ENCODE measurements at places on chromosomes 7 and 10.

- no peak for DNase-seq
Measured at GRCh38 chr10:76998451-76998850, 639.2 kb downstream of the KCNMA1 start.

GRCh38 chr7:27162561-27163287, 2.6 kb downstream of the HOXA9 start:
- DNase-seq: no peak

DNA sequence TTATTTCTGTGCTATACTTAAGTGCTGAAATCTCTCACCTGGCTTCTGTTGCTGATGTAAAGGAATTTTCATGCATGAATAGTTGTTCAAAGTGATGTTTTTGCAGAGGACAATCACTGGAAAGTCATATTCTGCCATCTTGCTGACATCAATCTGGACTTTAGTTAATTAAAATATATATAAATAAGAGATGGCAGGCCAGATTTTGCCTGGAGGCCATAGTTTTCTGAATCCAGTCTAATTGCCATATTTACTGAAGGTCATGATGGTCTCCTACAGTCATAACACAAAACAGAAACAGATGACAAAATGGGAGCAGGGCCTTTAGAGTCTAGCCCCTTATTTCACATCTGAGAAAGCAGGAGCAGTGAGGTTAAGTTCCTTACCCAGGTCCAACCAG, 228.2 kb downstream of the HPSE2 start:
- DNase-seq: no peak

DNA sequence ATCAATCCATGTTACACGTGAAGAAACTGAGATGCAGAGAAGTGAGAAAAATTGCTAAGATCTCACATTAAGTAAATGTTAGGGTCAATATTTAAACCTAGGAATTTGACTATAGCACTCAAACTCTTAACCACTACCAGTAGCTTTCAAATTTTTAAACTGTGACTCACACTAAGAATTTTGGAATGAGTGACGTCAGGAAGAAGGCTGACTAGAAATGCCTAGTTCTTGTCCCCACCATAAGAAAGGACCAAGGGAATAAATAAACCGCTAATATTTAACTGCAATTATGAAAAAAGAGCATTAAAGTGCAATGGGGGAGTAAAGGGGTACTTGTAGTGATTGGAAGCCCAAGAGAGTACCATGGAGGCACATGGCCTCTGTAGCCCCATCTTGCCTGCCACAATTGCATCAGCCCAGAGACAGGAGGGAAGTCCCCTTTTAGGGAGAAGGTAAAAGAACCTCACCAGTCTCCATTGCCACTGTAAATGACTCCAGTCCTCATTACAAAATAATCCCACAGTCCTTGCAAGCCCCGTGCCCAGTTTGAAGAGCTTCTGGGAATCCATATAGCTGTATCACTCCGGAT, 3.5 kb upstream of the AKR1B1 start:
- DNase-seq: no peak

DNA sequence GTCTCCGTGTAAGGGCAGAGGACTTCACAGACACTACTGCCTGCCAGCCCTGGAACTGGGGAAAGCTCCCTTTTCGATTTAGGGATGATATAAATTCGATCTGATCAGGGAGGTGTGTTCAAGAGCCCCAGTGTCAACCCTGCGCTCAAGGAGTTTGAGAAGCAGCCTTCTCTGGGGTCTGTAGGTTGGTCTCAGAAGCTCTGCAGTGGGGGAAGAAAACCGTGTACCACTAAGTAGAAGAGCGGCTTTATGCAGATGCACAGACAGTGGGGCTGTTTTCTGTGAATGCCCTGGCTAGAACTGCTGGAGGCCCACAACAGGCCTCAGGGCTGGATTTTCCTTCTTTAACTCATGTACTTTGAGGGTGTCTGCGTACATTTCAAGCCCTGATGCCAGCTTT, 6.3 kb upstream of the TBX20 start:
- DNase-seq: no peak

DNA sequence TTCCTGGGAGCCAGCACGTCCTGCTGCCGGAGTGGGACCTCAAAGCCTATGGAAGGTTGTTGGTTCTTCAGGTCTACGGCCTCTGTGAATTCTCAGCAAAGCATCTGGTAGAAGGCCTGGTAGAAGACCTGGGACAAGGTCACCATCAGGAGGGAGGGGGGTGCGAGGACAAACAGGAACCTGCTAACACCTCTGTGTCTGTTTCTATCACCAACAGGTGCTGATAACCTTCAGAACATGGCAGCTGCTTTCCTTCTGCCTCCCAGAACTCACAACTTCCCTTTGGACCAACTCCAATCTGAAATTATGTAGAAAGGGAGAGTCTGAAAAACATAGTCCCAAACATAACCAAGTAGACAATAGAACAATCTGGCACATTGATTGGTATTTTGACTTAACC, 8.3 kb upstream of the MET start:
- DNase-seq: no peak

DNA sequence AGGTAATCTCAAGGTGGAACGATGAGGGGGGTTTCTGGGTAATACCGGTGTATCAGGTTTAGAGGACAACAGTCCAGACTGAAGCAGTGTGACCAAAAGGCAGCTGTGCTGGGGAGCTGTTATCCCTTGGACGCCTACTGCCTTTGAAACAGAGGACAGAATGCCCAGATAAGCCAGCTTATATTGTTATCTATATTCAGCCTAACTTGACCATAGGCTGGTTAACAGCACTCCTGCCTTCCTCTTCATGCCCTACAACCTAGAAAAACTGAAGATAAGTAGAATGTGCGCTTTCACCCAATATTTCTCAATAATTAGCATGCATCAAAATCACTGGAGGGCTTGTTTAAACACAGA, 44.9 kb downstream of the IL6 start:
- DNase-seq: no peak

DNA sequence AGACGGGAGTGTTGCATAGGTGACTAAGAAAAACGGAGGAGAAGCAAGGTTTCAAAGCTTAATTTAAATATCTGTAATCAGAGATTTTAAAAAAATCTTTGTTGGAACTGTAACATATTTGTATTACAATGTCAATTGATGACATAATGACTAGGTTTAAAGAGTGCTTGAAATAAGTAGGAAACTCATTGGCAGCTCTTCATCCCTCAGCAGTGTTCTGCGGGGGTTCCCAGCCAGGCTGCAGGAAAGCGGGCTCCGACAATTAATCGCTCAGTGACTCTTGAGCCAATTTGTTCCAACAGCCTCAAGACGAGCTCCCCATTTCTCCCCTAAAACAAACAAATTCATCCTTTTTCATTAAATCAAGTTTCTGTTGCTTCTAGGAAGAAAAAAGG, 22.6 kb downstream of the CPXM2 start:
- DNase-seq: no peak

DNA sequence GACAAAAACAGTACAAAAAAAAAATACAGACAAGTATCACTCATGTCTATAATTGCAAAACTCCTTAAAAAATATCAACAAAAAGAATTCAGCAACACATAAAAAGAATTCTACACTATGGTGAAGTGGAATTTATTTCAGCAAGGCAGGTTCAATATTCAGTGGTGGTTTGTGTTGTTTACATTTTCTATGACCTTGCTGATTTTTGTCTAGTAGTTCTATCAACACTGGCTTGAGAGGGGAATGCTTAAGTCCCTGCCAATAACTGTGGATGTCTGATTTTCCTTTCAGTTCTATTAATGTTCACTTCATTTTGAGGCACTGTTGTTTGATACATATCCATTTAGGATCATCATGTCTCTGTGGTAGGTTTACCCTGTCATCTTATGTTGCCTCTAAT, 58.5 kb downstream of the CADPS2 start:
- DNase-seq: no peak

- no peak for DNase-seq
Measured at GRCh38 chr10:18554479-18554878, 96.9 kb downstream of the NSUN6 start.

DNA sequence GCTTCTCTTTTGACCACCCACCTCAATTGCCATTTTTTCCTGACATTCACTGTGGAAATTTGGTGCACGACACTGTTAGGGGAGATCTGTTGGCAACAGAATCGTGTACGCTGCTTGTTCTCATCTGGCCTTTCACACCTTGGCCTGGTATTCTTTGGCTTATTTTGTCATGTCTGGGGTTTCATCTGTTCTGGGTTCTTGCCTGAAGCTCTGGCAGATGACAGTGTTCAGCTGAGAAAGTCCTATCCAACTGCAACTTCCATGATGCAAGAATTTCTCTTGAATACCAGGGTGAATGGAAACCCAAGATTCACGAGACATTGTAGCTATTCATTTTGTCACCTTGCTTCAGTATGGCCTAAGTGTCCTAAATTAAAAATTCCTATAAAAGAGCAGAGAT, 82.6 kb upstream of the CELF2 start:
- no peak for DNase-seq

GRCh38 chr7:127047521-127047920, 205.2 kb downstream of the GRM8 start:
- no peak for DNase-seq

GRCh38 chr7:130148561-130148960, 56.6 kb downstream of the TMEM209 start:
- no peak for DNase-seq

DNA sequence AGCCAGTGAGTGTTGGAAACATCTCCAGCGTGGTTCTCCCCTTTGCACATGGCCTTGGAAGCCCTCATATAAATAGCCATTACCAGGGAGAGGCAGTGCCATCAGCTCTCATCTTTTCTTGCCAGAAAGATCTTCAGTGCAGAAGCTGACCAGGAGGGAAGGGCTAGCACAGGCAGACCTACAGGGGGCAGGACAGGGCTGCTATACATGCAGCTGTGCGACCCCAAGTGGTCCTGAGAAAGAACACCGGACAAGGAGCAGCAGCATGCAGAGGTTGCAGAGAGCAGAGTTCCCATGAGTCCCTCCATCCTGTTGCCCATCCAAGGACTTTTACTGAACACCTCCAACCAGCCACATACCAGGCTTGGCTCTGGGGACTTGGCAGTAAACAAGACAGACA, 17.1 kb downstream of the GRID1 start:
- DNase-seq: peak; percentile 68

- no peak for DNase-seq
Measured at GRCh38 chr7:74625446-74625845, 32.1 kb upstream of the GTF2I start.

DNA sequence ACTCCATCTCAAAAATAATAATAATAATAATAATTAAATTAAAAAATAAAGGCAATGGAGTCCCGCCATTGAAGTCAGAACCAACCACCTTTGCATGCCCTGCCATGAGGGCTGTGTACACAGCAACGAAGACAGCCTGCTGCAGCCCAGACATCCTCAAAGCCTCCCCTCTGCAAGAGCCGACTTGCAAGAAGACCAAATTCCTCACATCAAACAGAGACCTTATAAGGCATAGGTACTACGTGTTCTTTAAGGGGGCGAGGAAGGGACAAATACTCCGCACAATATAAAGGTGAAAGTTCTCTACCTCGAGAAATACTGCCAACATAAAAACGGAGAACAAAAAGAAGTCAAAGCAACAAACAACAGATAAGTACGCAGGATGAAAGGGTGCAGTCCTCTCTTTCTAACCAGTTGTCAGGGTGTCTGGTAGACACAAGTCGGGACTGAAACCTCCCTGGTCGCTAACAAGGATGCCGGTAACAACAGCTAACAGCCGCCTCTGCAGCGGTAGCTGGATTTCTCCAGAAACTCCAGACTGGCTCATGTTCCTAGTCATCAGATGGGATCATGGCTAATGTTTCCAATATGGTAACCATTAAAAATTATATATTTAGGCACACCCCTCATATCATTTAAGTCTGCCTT, 23.6 kb downstream of the FGFR2 start:
- DNase-seq: no peak

DNA sequence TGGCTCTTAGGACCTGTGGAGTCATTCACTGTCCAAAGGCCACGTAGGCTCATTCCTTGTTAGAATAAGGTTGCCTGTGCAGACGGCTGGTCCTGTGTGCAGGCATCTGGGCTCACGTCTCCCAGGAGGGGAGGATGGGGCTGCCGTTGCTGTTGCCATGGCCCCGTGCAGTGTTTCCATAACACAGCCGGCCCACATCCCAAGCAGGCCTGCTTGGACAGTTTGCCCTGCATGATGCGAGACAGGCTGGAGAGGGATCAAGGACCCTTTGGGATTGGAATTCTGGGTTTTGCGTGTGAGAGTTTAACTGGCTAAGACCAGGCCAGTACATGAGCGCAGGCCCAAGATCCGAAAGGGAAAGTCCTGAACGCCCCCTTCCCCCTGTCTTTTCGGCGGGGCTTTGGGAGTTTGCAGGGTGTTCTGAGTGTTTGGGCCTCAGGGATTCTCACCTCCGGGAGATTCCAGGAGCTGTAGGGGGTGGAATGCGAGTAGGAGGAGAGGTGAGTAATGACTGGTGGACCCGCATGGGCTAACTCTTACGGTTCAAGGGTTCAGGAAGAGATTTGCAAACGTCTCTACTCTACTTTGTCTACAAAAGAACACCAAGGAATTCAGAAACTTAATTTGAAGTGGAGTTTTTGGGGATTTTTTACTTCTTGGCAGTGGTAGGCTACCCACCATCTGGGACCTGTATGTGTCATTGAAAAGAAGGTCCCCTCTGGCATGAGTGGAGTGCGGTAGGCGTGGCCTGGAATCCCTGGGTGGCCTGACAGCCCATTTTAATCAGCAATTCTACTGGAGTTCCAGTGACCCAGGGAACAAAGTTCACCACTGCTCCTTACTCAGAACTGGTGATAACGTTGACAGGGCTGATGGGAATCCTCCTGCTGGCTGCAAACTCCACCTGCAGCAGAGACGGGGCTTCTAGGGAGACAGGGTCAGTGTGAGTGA, 125.4 kb downstream of the ITIH5 start:
- DNase-seq: peak; percentile 92

- no peak for DNase-seq
Measured at GRCh38 chr10:122560279-122560804, at the start of gene DMBT1. Gene DMBT1 (plus strand): TSS chr10:122560754. CDS start chr10:122560771, 17 bp downstream.

- no peak for DNase-seq
Measured at GRCh38 chr10:113176652-113177155, 226.7 kb downstream of the TCF7L2 start.

GRCh38 chr10:74255888-74256357, 104.9 kb downstream of the ADK start:
- DNase-seq: no peak

DNA sequence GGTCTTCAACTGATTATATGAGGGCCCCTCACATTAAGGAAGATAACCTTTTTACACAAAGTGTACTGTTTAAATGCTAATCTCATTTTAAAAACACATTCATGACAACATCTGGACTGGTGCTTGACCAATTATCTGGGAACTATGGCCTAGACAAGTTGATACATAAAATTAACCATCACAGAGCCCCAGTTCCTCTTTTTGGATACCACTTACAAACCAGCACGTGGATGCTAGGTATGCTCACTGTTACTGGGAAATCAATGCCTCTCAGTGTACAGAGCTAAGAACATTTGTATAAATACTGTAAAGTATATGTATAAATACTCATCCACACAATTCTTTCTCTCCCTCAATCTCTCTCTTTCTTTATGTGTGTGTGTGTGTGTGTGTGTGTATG, 1217.8 kb upstream of the LRRTM3 start:
- DNase-seq: no peak

Data from Caco-2 (cell line).